ENCODE measurements at places on chromosomes 2 and 18. TPM values are rescaled to one million over a fixed set of nuclear protein-coding genes. Genes with fewer than 3 reads are reported as not detected.

DNA sequence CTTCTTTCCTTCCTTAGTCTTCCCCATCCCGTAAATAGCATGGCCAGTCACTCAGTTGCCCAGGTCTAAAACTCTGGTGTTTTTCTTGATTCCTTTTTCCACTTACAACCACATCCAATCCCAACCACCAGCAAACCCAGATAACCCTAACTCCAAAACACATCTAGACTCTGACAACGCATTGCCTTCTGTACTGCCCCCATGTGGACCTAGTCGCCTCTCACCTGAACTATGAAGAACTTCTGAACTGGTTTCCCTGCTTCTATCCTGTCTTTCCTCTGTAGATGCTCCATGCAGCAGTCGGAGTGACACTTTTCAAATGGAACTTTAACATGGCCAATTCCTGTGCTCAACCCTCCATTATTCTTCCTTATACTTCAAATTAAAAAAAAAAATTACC, 26.5 kb downstream of the ST6GAL2 start:
- H3K4me1 ChIP-seq = no peaks in the 10 kb centered on the region
- no peaks in the 10 kb centered on the region for H3K36me3 ChIP-seq
- DNase-seq = no peak
- H3K4me3 ChIP-seq = no peak overlapping the region

The KCNS3 gene
- total RNA-seq = 0.14 TPM

DNA sequence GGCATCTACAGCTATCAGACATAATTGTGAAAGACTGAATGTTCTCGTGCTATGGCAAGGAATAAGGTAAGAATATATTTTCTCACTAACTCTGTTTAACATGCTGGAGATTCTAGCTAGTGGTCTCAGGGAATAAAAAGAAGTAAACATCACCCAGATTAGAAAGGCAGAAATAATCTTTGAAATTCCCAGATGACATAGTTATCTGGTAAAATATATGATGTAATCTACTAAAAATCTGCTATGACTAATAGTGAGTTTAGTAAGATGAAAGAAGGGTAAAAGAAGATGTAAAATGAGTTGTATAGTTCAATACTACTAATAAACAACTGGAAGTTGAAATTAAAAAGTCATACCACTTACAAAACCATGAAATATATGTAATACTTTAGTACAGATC, 134.2 kb downstream of the DSC3 start:
- H3K4me1 ChIP-seq = no peaks in the 10 kb centered on the region
- no peak overlapping the region for H3K27ac ChIP-seq
- no peak overlapping the region for H3K4me3 ChIP-seq
- DNase-seq = no peak
- H3K36me3 ChIP-seq = no peaks in the 10 kb centered on the region

GRCh38 chr2:85506768-85507181, 32.2 kb upstream of the MAT2A start:
- peaks cover 8% of the 10 kb centered on the region for H3K4me1 ChIP-seq
- no peaks in the 10 kb centered on the region for H3K36me3 ChIP-seq
- H3K27ac ChIP-seq = no peak overlapping the region
- no peak for DNase-seq
- H3K27me3 ChIP-seq = no peaks in the 10 kb centered on the region

The INHA gene
- 1.5 TPM for total RNA-seq

The CRYGD gene
- not detected for total RNA-seq

DNA sequence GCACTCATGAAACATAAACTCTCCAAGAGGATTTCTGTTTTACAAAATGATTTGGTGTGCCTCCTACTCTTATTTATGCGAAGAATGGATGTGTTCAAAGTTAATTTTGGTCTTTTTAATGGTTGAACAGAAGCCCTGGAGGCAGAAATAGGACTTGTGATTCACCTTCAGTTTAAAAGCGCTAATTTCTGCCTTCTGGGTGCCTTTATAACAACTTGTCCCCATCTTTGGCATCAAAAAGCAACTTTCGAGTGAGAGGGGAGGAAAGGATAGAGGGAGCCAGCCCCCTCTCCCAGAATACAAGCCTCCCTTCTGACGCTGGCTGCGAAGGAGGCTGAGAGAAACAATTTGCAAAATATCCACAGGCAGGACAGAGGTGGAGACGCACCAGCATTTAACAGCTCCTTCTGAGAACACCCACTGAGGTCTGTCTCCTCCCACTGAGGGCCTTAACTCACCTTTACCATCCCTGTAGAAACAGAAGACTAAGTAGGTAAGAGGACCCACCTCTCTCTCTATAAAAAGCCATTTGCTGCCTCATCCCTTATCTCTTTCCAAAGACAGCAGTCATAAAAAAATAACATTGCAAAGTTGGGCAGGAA, 24.3 kb upstream of the BCL11A start:
- no peak overlapping the region for H3K4me3 ChIP-seq
- H3K27me3 ChIP-seq = no peaks in the 10 kb centered on the region
- no peak overlapping the region for H3K27ac ChIP-seq
- H3K36me3 ChIP-seq = no peaks in the 10 kb centered on the region

The SGPP2 gene
- total RNA-seq = not detected

GRCh38 chr2:80238692-80239469, 65.7 kb downstream of the LRRTM1 start:
- no peak overlapping the region for H3K4me3 ChIP-seq
- H3K27me3 ChIP-seq = no peaks in the 10 kb centered on the region
- H3K27ac ChIP-seq = no peak overlapping the region
- DNase-seq = peak; percentile 39
- H3K36me3 ChIP-seq = no peaks in the 10 kb centered on the region

The NTSR2 gene
- not detected for total RNA-seq

GRCh38 chr2:197209246-197209645, 101.3 kb downstream of the ANKRD44 start:
- H3K4me1 ChIP-seq = no peaks in the 10 kb centered on the region
- H3K4me3 ChIP-seq = no peak overlapping the region
- no peaks in the 10 kb centered on the region for H3K27me3 ChIP-seq
- no peak overlapping the region for H3K27ac ChIP-seq

DNA sequence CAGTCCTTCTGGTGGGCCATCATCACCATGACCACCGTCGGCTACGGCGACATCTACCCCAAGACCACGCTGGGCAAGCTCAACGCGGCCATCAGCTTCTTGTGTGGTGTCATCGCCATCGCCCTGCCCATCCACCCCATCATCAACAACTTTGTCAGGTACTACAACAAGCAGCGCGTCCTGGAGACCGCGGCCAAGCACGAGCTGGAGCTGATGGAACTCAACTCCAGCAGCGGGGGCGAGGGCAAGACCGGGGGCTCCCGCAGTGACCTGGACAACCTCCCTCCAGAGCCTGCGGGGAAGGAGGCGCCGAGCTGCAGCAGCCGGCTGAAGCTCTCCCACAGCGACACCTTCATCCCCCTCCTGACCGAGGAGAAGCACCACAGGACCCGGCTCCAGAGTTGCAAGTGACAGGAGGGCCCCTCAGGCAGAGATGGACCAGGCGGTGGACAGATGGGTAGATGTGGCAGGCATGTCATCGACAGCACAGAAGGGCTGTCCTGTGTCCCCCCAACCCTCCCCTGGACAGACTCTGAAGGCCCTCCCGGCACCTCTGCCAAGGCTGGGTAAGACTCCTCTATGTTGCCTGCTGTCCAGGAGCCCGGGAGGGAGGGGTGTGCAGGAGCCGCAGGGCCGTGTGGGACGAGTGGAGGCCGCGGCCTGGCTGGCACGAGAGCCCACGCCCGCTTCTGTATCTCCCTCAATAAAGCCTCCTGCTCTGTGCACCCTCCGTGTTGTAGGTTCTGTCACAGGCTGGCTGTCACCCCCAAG, 2.0 kb downstream of the KCNF1 start:
- H3K4me3 ChIP-seq = no peak overlapping the region
- no peaks in the 10 kb centered on the region for H3K36me3 ChIP-seq
- no peaks in the 10 kb centered on the region for H3K27me3 ChIP-seq
- no peaks in the 10 kb centered on the region for H3K4me1 ChIP-seq
- DNase-seq = no peak

The SFXN5 gene
- total RNA-seq = 26.8 TPM

DNA sequence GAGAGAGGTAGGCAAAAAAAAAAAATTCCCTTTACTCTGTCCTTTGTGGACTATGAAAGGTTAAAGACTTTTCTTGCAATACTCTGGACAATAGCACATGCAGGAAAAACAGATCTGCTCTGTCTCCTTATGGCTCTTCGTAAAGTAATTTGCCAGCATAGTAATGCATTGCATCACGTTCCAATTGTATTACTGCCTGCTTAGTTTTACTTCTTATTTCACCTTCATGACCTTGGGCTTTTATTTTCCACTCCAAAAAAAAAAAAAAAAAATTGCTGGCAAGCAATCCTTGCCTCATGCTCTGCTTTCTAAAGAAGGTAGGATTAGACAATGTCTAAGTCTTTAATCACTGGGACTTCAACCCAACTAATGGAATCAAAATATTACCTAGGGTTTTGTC, 1802.7 kb downstream of the SUCLG1 start:
- no peaks in the 10 kb centered on the region for H3K36me3 ChIP-seq
- H3K27ac ChIP-seq = no peak overlapping the region

The LAMA3 gene
- 37.9 TPM for total RNA-seq

DNA sequence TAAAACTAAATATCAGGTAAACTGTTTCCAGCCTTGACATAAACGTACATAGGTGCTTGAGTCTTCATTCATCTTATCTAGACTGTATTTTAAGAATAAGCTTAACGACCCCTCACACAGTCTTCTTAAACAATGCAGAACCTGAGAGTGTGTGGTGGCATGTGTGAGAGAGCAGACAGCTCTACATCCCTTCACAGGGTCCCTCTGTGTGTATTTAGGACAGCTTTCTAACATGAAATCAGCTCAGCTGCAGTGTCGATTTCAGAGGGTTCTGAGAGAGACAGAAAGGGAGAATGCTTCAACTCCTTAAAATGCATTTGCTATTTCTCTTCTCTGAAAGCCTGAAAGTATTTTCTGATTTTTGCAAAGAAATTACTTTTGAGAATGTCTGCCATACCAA, 185.2 kb downstream of the GRB14 start:
- H3K36me3 ChIP-seq = no peaks in the 10 kb centered on the region
- no peak overlapping the region for H3K4me3 ChIP-seq
- no peak for DNase-seq
- H3K27me3 ChIP-seq = no peaks in the 10 kb centered on the region
- no peak overlapping the region for H3K27ac ChIP-seq

DNA sequence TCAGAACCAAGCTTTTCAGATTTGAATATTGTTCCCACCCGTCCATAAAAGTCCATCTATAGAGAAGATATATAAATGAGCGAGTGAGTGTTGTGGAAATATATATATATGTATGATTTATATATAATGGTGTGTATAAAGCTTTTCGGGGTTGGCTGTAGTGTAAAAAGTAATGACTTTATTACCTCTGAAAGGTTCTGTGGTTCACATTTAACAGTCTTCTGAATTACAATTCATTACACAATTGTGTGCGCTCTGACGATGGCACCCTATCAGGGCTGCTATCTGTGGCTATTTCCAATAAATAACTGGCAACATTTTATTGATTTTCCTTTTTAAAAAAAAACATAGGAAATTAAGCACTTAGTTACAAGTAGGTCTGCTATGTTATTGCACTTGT, 2.7 kb upstream of the BCL11A start:
- no peak overlapping the region for H3K4me3 ChIP-seq
- no peak for DNase-seq
- no peak overlapping the region for H3K27ac ChIP-seq
- no peaks in the 10 kb centered on the region for H3K36me3 ChIP-seq
- H3K4me1 ChIP-seq = peaks cover 12% of the 10 kb centered on the region
- peaks cover 2% of the 10 kb centered on the region for H3K27me3 ChIP-seq

DNA sequence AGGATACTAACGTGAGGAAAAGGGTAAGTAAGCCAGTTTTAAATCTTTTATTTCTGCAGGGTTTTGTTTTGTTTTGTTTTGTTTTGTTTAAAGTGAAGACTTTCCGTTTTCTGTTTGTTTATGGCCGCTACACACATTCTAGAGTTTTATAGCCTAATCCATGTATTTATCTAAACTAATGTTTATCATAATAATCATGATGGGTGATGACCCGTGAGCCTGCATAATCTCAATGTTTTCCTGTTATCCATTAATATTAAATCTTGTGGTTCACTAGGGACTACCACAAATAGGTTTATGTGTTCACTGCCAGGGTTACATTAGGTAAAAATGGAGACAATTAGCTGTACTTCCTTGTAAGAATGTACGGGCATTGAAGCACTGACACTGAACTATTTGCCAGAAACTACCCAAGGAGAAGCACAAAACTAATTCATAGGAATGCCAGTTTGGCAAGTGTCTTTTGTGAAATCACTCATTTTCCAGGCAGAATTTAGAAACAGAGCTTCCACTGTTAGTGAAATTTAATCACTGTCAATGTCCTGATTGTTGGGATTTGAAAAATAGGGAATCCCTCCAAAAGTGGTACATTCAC, 574.8 kb downstream of the LRP1B start:
- H3K4me3 ChIP-seq = no peak overlapping the region
- no peak for DNase-seq
- no peaks in the 10 kb centered on the region for H3K36me3 ChIP-seq
- no peaks in the 10 kb centered on the region for H3K4me1 ChIP-seq
- H3K27me3 ChIP-seq = no peaks in the 10 kb centered on the region

- H3K4me1 ChIP-seq = no peaks in the 10 kb centered on the region
- H3K36me3 ChIP-seq = no peaks in the 10 kb centered on the region
- no peak overlapping the region for H3K4me3 ChIP-seq
- H3K27me3 ChIP-seq = no peaks in the 10 kb centered on the region
- no peak for DNase-seq
These were observed 320.5 kb downstream of the FSIP2 start for GRCh38 chr2:186059096-186059495.

The ASPRV1 gene
- total RNA-seq = 0.66 TPM

- H3K36me3 ChIP-seq = no peaks in the 10 kb centered on the region
- H3K4me1 ChIP-seq = no peaks in the 10 kb centered on the region
- no peak overlapping the region for H3K27ac ChIP-seq
- H3K4me3 ChIP-seq = no peak overlapping the region
- DNase-seq = no peak
These were observed 73.8 kb downstream of the KIF5C start for GRCh38 chr2:148948868-148949267.

GRCh38 chr2:37576831-37577230, 94.6 kb downstream of the CDC42EP3 start:
- H3K36me3 ChIP-seq = no peaks in the 10 kb centered on the region
- no peak overlapping the region for H3K27ac ChIP-seq
- no peak overlapping the region for H3K4me3 ChIP-seq
- peaks cover 6% of the 10 kb centered on the region for H3K4me1 ChIP-seq
- H3K27me3 ChIP-seq = no peaks in the 10 kb centered on the region

- no peak for DNase-seq
- no peak overlapping the region for H3K4me3 ChIP-seq
- H3K27ac ChIP-seq = no peak overlapping the region
- H3K36me3 ChIP-seq = no peaks in the 10 kb centered on the region
- peaks cover 34% of the 10 kb centered on the region for H3K4me1 ChIP-seq
- H3K27me3 ChIP-seq = no peaks in the 10 kb centered on the region
These were observed 92.4 kb upstream of the ITGA6 start for GRCh38 chr2:172334988-172335387.

The PSMG2 gene
- total RNA-seq = 106 TPM
